Neural progenitor cell (in vitro differentiated cells): ENCODE measurements at places on chromosomes 12 and 14. TPM values are rescaled to one million over a fixed set of nuclear protein-coding genes. Genes with fewer than 3 reads are reported as not detected.

A2M gene
- total RNA-seq: 0.03 TPM in 1 of 2 replicates, not detected in the other

SYCP3 gene
- total RNA-seq: 0.03 and 0.04 TPM in 2 replicates

KRT84 gene
- total RNA-seq: not detected in 2 replicates

ADAM20 gene
- total RNA-seq: 1.2 and 2.0 TPM in 2 replicates

IL26 gene
- total RNA-seq: not detected in 2 replicates

DAZAP2 gene
- 48.4 and 51.6 TPM in 2 replicates for total RNA-seq

LMO3 gene
- 39.1 and 54.3 TPM in 2 replicates for total RNA-seq

- no peak for DNase-seq
Measured at GRCh38 chr14:105418269-105419194, 1.1 kb upstream of the MTA1 start.

DNA sequence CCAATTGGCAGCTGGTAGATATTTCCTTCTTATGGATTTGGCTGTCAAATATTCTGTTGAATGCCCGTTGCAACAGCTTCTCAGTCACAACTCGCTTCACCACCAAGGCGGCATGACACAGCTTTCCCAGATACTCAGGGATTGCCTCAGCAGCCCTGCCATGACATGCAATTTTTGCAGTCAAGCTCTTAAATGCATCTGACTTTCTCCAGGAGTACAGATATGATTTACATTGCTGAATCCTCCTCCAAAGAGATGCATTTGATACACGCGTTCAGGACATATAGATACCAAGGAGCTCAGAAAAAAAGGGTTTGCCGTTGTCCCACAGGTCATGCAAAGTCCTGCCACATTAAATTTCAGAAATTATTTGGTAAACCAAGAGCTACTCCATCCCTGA lies 6.5 kb downstream of the KRT5 start:
- DNase-seq: no peak

DNA sequence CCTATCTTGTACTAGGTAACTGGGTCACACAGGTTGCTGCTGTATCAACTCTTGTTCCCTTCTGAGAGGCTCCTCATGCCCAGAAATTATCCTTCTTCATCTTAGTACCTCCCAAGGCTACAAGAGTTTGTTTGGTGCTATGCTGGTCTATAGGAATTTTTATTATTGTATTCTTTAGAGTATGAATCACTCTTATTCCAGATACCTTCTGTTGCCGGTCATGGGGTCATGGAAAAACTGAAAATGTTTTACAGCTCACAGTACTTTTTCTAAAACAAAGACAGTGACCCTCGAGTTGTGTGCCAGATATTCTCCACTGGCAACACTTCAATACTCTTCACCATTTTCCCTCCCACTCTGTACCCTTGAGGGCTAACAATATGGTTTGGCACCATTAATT lies 1598.0 kb upstream of the TMEM132C start:
- DNase-seq: no peak

- DNase-seq: no peak
Measured at GRCh38 chr12:121983536-121984210, 38.0 kb upstream of the BCL7A start.

- no peak for DNase-seq
Measured at GRCh38 chr14:101884934-101885576, 79.3 kb upstream of the DYNC1H1 start.

DNA sequence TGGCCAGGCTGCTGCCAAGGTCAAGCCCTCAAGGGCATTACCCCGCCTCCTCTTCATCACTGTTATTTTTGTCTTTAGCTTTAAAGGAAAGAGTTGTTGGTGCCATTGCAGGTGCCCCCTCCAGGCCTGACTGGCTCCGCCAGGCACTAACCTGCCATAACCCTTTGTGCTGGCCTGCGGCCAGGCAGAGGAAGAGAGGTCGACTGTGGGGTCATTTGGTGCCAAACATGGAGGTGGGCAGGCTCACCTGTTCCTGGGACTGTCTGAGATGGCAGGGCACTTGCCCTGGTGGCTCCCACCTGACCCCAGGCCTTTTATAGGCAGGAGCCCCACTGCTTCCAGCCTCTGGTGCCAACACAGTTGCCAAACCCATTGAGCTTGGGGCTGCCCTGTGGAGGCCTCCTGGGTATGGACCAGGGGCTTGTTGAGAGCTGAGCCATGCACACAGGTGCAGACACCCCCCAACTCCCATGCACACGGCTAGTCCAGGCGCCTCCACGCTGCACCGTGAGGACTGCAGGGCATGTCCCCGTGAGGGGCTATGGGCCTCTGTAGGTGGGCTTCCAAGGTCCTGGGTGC lies 29.4 kb upstream of the PLD4 start:
- no peak for DNase-seq

DNA sequence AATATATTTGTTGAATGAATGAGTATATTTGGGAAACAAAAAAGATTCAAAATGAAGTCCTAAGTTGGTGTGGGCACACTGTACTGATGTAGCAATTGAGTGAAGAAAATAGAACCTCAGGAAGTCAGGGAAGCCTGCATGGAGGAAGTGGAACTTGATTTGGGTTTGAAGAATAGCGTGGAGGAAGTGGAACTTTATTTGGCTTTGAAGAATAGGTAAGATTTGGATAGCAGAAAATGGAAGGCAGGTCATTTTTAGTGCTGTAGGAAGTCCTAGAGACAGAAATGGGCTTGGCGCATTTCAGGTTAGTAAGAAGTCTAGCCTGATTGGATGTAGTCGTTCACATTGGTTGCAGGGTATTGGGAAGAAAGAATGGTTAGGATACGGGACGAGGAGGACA lies 5.4 kb downstream of the C12orf75 start:
- no peak for DNase-seq

DNA sequence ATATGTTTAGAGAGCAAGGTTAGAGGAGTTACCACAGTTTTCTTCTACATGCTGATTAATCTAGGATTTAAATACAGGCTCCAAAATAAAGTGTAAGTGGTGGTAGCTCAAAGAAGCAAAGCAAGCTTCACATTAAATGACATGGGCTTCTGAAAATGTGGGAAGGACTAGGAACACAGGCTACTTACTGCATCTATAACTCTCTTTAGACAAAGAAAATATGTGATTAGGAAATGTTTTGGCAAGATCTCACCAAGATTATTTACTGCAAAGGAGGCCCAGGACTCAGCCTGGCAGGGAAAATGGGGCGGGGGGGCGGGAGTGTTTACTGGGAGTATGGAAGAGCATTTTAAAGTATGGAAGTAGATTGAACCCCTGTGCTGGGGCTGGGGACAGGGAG lies 39.4 kb downstream of the ETV6 start:
- DNase-seq: no peak

DNA sequence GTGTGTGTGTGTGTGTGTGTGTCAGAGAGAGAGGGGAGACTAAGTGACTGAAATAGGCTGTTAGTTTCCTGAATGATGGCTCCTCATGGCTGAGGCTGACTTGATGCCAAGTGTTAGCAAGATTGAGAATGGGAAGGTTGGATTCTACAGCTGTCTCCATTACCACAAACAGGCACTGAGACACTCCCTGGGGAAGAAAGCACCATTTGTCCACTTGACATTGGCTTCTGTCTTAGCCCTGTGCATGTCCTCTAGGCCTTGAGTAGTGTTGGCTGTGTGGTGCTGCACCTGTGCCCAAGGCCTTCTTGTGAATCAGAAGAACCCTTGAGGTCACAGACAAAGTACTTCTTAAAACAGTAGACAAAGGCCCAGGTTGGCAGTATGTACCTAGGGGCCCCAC lies 15.6 kb downstream of the ERG28 start:
- no peak for DNase-seq

DNA sequence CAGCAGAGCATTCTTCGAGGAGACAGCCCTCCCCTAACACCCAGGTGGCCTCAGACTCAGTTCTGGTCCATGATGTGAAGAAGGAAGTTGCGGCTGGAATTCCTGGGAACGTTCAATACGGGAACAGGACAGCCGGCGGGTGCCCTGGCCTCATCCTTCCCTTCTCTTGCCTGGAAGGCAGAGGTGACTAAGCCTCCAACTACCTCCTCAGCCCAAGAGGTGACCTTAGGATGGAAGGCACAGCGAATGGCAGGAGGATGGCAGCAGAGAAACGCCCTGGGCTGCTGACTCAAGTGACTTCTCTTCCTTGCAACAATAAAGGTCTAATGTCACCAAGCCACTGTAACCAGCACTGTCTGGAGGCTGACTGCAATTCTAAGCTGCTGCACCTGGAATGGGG lies 36.1 kb downstream of the DHX37 start:
- no peak for DNase-seq

GRCh38 chr12:55706568-55707218 lies 1.0 kb downstream of the ITGA7 start:
- DNase-seq: peak; percentile 21

DNA sequence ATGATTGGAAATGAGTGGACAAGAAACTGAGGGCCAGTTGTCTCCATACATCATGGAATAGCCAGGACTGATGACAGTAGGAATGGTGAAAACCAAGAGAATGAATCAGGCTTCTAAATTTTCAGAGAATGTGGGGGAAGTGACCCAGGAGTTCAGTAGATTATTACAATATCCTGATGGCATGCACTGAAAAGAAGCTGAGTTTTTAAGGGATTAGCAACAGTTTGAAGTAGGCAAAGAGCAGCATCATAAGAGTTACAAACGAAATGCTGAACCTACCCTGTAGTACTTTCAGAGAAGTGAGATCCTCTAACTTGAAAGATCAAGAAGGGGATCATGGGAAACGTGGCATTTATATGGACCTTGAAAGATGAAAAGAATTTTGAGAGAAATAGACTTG lies 13.2 kb downstream of the SLC2A14 start:
- DNase-seq: no peak

DNA sequence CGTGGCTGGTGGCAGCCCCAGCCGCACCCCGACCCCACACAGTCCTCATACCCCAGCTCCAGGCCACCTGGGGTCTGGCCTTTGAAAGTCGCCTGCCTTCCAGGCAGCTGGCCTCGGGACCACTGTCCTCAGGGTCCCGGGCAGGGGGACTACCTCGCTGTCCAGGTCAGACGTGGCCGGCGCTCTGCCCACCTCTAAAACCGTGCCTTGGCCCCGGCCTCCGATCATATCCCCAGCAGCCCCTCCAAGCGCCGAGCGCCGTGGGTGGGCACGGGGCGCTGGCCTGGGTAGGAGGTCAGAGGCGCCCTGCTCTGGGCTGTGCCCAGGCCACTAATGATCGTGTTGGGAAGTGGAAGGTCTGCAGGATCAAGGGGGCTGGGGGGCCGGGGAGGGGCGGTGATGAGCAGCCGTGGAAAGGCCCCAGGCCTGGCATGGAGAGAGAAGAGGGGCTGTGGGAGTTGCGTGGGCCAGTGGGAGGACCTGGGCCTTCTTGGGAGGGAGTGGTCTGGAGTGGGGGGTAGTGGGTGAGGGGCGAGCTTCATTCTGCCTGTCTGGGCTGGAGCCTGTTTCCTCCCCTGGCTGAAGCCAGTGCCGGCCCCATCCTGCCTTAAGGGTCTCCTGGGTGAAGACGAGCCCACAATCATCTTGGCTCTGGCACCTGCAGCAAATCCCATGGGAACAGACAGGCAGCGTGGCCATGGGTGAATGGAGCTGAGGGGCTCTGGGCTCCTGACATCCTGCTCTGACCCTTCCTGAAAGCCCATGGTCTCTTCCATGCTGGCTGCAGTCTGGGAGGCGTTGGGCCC lies 4.9 kb downstream of the TMEM121 start:
- no peak for DNase-seq

DNA sequence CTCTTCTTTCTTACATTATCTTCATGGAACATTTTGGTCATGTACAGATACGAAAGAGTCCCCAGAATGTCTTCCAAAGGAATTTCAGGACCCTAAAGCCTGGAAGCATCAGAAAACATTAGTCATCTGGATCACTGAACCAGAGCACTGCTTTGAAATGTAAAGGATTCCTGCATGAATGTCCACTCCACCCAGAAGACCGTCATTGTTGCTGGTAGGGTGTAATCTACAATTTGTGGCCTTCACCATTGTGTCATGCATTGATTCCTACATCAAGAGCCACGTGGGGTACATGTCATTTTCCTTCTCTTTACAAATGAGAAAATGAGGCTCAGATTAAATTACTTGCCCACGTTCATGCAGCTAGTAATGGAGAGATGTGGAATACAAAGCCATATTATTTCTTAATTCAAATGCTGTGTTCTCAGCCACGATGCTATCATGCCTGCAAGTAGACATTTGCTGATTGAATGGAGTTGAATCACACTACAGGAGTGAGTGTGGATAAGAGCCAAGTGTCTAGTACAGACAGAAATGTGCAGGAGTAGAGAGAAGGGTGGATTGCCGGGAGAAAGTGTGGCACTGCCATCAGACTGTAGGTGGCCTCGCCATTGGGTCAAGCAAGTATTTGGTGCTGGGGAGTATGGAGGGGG lies 231.2 kb downstream of the C12orf75 start:
- DNase-seq: no peak

DNA sequence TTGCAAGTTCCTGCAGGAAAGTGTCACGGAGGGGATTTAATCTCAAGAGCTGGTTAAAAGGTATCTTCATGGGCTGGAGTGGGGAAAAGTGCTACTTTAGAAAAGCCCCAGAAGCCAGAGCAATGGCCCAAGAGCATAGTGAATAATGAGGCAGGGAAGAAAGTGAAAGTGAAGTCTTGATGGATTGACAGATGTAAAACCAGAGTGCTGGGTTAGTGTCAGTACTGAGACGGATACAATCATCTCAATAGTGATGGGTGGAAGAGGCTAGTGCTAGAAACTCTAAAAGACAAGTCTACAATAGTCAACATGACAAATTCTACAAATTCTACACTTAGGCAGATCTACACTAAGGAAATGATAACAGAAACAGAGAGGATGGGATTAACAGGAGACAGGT lies 68.1 kb downstream of the CIT start:
- no peak for DNase-seq

- no peak for DNase-seq
Measured at GRCh38 chr14:58701156-58701555, 63.4 kb downstream of the DACT1 start.

DNA sequence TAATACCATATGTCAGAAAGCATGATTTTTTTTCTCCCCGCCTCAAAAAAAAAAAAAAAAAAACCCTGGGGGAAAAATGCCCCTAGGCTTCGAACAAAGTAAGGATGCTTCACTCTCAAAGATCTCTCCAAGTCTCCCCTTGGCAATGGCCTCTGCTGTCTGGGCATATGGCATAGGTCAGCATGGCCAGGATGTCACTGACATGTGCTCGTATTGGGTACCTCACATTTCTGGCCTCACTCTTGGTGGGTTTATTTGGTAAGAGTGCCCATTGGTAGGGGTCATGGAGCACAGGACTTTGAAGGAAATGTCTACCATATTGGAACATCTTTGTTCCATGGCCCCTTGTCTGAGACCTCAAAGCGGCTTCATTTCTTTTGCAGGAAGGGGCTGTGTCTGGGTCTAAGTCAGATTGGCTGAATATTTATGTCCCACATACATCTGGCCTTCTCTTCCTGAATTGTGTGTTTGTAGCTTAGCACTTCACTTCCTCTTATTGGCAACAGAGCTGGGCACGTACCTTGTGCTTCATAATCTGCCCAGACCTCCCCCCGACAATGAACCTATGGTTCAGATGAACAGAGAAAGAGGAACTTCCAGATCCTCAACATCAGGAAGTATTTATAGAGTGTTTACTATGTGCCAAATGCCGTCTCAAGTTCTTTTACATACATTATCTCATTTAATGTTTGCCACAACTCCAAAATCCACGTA lies 36.3 kb upstream of the OAS1 start:
- no peak for DNase-seq

- DNase-seq: no peak
Measured at GRCh38 chr12:79921786-79922185, 13.1 kb downstream of the PPP1R12A start.
